ENCODE measurements at places on chromosomes 12 and 14. TPM values are rescaled to one million over a fixed set of nuclear protein-coding genes. Genes with fewer than 3 reads are reported as not detected.

DNA sequence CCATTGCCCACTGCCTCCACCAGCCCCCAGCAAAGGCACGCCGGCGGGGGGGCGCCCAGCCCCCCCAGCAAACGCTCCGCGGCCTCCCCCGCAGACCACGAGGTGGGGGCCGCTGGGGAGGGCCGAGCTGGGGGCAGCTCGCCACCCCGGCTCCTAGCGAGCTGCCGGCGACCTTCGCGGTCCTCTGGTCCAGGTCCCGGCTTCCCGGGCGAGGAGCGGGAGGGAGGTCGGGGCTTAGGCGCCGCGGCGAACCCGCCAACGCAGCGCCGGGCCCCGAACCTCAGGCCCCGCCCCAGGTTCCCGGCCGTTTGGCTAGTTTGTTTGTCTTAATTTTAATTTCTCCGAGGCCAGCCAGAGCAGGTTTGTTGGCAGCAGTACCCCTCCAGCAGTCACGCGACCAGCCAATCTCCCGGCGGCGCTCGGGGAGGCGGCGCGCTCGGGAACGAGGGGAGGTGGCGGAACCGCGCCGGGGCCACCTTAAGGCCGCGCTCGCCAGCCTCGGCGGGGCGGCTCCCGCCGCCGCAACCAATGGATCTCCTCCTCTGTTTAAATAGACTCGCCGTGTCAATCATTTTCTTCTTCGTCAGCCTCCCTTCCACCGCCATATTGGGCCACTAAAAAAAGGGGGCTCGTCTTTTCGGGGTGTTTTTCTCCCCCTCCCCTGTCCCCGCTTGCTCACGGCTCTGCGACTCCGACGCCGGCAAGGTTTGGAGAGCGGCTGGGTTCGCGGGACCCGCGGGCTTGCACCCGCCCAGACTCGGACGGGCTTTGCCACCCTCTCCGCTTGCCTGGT lies at the start of gene CDKN1B:
TSS of gene CDKN1B (plus strand) at position 576 of the 793 bp plus-strand sequence. CDS start 472 bp downstream, outside the sequence.
- peak within 1 kb of the TSS; percentile 96 for H3K4me3 ChIP-seq
- H3K27ac ChIP-seq: peak within 1 kb of the TSS; percentile 100
- H3K36me3 ChIP-seq: peaks cover 24% of the 10 kb centered on the region
- peak; percentile 94 for DNase-seq
- no peaks in the 10 kb centered on the region for H3K27me3 ChIP-seq
- no peaks in the 10 kb centered on the region for H3K4me1 ChIP-seq

GRCh38 chr14:70014406-70015095 lies 135.3 kb downstream of the SMOC1 start:
- H3K27me3 ChIP-seq: no peaks in the 10 kb centered on the region
- no peak overlapping the region for H3K27ac ChIP-seq
- peaks cover 11% of the 10 kb centered on the region for H3K4me1 ChIP-seq
- no peak for DNase-seq
- H3K4me3 ChIP-seq: no peak overlapping the region

GRCh38 chr12:26870491-26871419 lies 37.8 kb upstream of the ITPR2 start:
- no peaks in the 10 kb centered on the region for H3K27me3 ChIP-seq
- peak overlapping the region; percentile 12 for H3K27ac ChIP-seq
- peaks cover 17% of the 10 kb centered on the region for H3K4me1 ChIP-seq
- H3K36me3 ChIP-seq: no peaks in the 10 kb centered on the region
- H3K4me3 ChIP-seq: no peak overlapping the region

DNA sequence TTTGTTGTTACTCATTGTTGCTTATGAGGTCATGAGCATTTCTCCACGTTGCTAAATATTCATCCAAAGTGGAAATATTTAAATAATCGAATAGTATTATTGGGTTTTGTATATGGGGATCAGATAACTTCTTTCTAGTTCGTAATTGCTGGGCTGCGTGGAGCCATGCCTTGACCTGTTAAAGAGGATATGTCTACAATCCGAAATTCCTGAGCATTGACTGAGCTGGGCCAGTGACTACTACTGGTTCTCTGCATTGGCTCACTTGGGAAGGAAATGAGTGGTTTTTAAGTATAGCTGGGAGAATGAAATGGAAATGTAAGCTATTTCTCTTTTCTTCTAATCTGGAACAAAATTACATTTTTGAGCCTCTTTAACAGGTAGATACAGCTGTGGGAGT lies 163.2 kb downstream of the RPL10L start:
- DNase-seq: no peak
- no peak overlapping the region for H3K4me3 ChIP-seq
- H3K27ac ChIP-seq: no peak overlapping the region
- H3K36me3 ChIP-seq: no peaks in the 10 kb centered on the region
- H3K27me3 ChIP-seq: no peaks in the 10 kb centered on the region

- H3K27ac ChIP-seq: no peak overlapping the region
- DNase-seq: no peak
- no peaks in the 10 kb centered on the region for H3K27me3 ChIP-seq
These were observed 10.8 kb downstream of the RBM19 start for GRCh38 chr12:113955109-113955970.

GRCh38 chr12:24011927-24012507 lies 62.5 kb upstream of the SOX5 start:
- no peaks in the 10 kb centered on the region for H3K27me3 ChIP-seq
- H3K27ac ChIP-seq: no peak overlapping the region
- H3K36me3 ChIP-seq: no peaks in the 10 kb centered on the region
- no peaks in the 10 kb centered on the region for H3K4me1 ChIP-seq
- no peak overlapping the region for H3K4me3 ChIP-seq

DNA sequence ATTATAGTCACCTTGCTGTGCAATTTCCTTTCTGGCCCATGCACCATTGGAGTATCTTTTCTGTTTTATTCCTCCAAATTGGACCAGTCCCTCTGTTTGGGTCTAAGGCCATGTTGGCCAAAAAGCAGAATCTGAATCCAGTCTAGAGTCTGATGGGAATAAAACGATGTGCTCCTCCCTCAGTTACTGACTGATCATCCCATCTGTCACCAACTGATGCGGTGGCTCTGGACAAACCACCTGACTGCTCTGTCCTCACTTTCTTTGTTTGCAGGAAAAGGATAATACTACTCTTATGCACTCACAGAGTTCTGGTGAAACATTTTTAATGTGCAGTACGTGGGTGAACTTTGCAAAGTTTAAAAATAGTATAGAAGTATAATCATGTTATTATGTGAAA lies 120.2 kb upstream of the HIF1A start:
- DNase-seq: no peak
- H3K27me3 ChIP-seq: no peaks in the 10 kb centered on the region
- no peak overlapping the region for H3K4me3 ChIP-seq
- no peak overlapping the region for H3K27ac ChIP-seq
- H3K36me3 ChIP-seq: no peaks in the 10 kb centered on the region

DNA sequence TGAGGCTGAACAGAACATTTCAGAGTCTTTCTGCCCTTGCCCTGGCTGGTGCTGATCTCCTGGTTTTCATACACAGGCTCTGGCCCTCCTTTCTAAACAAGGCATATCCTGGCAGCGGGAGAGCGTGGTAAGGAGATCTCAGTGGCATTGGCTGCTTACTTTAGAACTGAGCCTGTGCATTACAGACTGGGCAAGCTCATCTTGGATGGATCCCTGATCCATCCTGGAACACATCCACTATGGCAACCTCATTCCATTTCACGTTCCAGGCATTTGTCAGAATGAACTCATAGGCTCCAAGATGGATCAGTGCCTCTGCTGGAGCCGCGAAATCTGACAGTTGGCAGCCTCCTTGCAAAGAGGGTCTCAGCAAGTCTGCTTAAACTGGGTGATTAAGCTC lies 224.5 kb upstream of the PELI2 start:
- no peak overlapping the region for H3K27ac ChIP-seq
- no peak for DNase-seq
- no peaks in the 10 kb centered on the region for H3K27me3 ChIP-seq
- H3K4me3 ChIP-seq: no peak overlapping the region

- H3K27ac ChIP-seq: no peak overlapping the region
- DNase-seq: no peak
- no peaks in the 10 kb centered on the region for H3K27me3 ChIP-seq
- peaks cover 4% of the 10 kb centered on the region for H3K4me1 ChIP-seq
- no peaks in the 10 kb centered on the region for H3K36me3 ChIP-seq
These were observed 31.7 kb upstream of the TDRD9 start for GRCh38 chr14:103896578-103896977.

DNA sequence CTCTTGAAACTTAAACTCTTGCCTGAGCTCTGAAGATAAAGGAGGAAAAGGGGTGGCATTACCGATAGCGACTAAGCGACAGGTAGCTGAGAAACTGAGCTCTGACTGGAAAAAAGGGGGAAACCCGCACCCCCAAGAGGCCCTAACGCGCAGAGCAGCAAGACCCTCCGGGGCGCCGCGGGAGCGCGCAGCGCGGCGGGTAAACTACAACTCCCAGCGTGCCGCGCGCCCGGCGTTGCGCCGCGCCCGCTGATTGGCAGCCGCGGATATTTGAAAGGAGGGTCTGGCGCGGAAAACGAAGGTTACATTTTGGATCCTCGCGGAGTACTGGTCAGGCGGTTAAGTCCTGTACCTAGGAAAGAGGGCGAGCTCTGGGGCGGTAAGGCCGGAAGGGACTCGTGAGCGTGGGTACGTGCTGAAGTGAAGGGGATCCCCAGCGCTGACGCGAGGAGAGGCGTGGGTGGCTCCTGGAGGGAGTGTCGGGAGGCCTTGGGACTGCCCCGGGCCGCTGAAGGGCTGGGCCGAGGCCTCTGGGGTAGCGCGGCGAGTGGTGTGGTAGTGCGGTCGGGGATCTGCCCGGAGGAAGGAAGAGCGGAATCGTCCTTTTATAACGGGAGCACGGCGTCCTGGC lies at the start of gene ESPL1:
TSS of gene ESPL1 (plus strand) at position 301 of the 631 bp plus-strand sequence. CDS start 468 bp downstream, outside the sequence.
- no peaks in the 10 kb centered on the region for H3K27me3 ChIP-seq
- peak within 1 kb of the TSS; percentile 38 for H3K27ac ChIP-seq

GRCh38 chr12:28961948-28962384 lies 187.1 kb upstream of the FAR2 start:
- DNase-seq: no peak
- no peaks in the 10 kb centered on the region for H3K27me3 ChIP-seq
- H3K4me1 ChIP-seq: no peaks in the 10 kb centered on the region
- H3K27ac ChIP-seq: no peak overlapping the region
- no peaks in the 10 kb centered on the region for H3K36me3 ChIP-seq
- H3K4me3 ChIP-seq: no peak overlapping the region

DNA sequence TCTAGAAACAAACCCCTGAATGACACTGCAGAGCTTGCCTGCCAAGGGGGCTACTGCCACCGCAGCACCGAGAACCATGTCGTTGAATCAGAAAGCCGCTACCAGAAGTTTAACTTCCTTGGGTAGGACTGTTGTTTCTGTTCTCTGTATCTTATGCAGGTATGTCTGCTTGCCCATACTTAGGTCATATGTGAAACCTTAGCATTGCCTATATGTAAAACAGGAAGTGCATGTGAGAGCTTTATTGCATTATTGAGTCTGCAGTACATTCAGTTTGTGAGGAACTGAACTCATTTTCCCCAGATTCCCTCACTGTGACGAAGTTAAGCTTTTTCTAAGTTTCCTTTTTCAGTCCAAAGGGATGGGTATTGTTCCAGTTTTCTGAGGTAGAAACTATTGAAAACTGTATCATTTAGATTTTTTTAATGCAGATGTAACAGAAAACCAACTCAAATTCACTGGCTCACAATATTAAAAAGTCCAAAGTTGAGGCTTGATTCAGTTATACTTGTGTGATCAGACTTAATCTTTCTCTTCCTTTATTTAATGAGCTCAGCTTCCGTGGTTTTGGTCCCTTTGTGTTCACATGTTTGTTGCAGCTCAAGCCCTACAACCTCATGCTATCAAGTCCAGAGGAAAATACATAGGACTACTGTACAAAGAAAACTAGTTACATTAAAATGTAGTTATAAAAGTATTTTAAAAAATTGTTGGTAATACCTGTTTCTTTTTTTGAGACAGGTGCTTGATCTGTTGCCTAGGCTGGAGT lies 6.9 kb downstream of the FBXO34 start:
- peaks cover 59% of the 10 kb centered on the region for H3K4me1 ChIP-seq
- no peak overlapping the region for H3K4me3 ChIP-seq
- no peak for DNase-seq
- no peaks in the 10 kb centered on the region for H3K27me3 ChIP-seq
- no peaks in the 10 kb centered on the region for H3K36me3 ChIP-seq

The TRIM9 gene
- total RNA-seq: 0.44 TPM

The NINJ2 gene
- total RNA-seq: 5.4 TPM

The PRB2 gene
- total RNA-seq: not detected

Measured in right atrium auricular region (tissue), 2 donors.